Renal cortical epithelial cell (primary cell): ENCODE measurements at places on chromosomes 2 and 18. TPM values are rescaled to one million over a fixed set of nuclear protein-coding genes. Genes with fewer than 3 reads are reported as not detected.

LGALSL gene
- total RNA-seq = 4.6 and 16.0 TPM in 2 replicates

SLC30A3 gene
- 0.10 TPM in 1 of 2 replicates, not detected in the other for total RNA-seq

FOXD4L1 gene
- 0.20 TPM in 1 of 2 replicates, not detected in the other for total RNA-seq

RBKS gene
- total RNA-seq = 10.0 and 12.5 TPM in 2 replicates

IL36G gene
- total RNA-seq = not detected in 2 replicates

ACTR1B gene
- 75.3 and 89.3 TPM in 2 replicates for total RNA-seq

OXER1 gene
- total RNA-seq = 0.15 TPM in 1 of 2 replicates, not detected in the other

CEBPZOS gene
- total RNA-seq = 18.6 and 25.6 TPM in 2 replicates

SRD5A2 gene
- 0.20 TPM in 1 of 2 replicates, not detected in the other for total RNA-seq

ATP8B1 gene
- 27.1 and 48.8 TPM in 2 replicates for total RNA-seq

RESP18 gene
- not detected in 2 replicates for total RNA-seq

TTR gene
- total RNA-seq = not detected in 2 replicates

UGT1A5 gene
- total RNA-seq = 0.35 and 3.8 TPM in 2 replicates

OSR1 gene
- 0.17 and 0.80 TPM in 2 replicates for total RNA-seq

POMC gene
- 0.20 TPM in 1 of 2 replicates, not detected in the other for total RNA-seq

CHST10 gene
- total RNA-seq = 11.3 and 18.2 TPM in 2 replicates
